ENCODE measurements at places on chromosomes 1 and 21.

- DNase-seq, result no peak
Observed at GRCh38 chr1:40886318-40887011, 24.3 kb upstream of the CITED4 start.

DNA sequence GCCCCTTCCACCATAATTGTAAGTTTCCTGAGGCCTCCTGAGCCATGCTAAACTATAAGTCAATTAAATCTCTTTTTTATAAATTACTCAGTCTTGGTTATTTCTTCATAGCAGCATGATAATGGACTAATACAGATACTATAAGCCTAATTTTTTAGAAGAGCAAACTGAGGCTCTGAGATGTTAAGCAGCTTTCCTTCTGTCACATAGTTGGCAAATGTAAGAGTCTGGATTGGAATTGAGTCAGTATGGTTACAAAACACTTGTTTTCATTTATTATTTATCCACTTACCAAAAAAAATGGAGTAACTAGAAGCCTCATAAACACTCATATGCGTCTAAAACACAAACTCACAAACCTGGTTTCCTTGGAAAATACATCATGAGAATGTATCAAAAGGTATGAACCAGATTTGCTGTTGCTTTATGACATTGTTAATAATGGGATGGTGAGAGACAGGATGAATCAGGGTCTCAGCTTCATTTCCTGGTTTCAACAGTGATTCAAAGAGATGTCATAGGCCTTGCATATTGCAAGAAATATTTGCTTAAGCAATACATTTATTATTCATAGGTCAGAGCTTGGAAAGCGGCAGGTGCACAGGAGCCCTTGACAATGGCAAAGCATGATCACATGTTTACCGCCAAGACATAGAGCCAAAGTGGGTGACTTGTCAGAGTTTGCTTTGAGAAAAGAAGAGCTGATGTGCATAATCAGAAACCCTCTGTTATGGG, 221.5 kb downstream of the GRIK1 start:
- DNase-seq, result no peak

DNA sequence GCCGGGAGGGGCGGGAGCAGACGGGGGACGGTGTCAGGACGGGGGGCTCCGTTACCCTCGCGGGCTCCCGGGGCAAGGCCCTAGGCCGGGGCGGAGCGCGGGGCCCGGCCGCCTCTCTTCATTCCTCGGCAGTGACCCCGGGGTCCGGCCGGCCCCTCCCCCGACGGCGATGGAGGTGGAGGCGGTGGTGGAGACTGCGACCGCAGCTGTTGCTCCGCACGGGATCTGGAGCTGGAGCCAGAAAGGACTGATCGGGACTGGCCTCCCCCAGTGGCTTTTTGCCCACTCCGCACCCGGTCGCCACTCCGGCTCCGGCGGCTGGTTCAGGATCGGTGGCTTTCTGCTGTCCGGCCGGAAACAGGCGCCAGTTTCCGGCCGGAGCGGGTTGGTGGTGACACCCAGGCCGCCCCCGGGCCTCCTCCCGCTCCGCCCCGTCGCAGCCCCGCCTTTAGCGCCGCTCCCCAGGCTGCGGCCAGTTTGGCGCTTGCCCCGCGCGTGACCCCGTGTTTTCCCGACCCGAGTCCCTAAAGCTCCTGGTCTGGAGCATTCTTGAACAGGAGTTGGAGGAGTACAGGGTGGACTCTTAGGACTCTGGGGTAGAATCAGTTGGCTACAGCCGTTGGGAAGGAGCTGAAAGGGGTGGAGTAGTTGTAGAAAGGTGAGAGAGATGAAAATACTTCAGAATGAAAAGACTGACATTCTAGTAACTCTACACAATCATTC, at the start of gene OTUD7B:
TSS of gene OTUD7B (minus strand) at position 334 of the 723 bp plus-strand sequence. CDS start 33,216 bp downstream, outside the sequence.
- DNase-seq, result peak; percentile 82

- DNase-seq, result no peak
Observed at GRCh38 chr1:36874271-36875060, 159.8 kb downstream of the GRIK3 start.

- peak; percentile 71 for DNase-seq
Observed at GRCh38 chr1:61741711-61742619, at the start of gene PATJ. PATJ (plus strand) TSS chr1:61742480; CDS start chr1:61762893, 20,413 bp downstream.

GRCh38 chr1:14443164-14443787, 155.2 kb upstream of the KAZN start:
- no peak for DNase-seq

DNA sequence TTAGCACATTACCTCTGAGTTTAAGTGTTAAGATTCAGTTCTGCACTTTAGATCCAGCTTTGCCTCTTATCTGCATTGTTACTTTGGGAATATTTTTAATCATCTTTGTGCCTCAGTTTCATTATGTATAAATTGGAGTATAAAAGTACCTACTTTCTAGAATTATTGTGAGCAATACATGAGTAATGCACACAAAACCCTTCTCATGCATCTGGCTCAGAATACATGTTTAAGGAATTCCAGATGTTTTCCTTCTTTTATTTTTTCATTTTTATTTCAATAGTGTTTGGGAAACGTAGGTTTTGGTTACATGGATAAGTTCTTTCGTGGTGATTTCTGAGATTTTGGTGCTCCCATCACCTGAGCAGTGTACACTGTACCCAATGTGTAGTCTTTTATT, 14.2 kb downstream of the C8A start:
- no peak for DNase-seq

DNA sequence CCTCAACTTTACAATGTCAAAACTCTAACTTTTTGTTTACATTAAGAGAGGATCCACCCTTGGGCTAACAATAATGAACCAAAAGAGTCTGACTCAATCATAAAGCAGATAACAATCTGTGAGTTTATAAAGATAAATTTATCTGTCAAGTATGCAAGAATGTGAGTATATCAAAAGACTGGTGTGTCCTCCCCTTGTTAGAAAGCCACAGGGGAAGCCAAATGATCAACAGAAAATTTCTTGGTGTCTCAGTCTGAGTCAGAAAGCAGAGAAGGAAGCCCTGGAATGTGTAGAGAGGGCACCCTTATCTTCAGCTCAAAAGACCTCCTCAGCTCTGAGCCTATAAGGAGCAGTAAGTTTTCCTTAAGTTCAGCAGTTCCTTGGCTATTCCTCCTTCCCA, 13.9 kb upstream of the PDIK1L start:
- DNase-seq, result no peak

DNA sequence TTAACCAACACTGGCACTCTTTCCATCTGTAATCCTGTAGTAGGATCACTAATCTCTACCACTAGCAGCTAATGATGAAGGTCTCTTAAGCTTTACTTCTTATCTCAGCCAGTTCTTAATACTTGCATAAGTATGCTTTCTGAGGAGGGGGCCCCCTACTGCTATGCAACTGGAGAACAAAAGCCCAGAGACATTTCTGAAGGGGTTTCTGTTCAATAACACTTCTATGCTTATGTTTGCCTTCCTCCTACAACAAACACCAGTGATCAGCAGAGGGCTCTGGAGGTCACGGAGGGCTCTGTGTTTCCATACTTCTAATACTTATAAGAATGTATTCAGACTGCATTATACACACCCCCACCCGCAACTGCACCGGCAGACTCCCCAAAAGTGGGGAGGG, 215.8 kb downstream of the BARHL2 start:
- DNase-seq, result no peak

All from NCI-H2171 treated with DMSO at 0.1 percent for 48 hours (cell line).